ENCODE measurements at places on chromosomes 7 and 10.

DNA sequence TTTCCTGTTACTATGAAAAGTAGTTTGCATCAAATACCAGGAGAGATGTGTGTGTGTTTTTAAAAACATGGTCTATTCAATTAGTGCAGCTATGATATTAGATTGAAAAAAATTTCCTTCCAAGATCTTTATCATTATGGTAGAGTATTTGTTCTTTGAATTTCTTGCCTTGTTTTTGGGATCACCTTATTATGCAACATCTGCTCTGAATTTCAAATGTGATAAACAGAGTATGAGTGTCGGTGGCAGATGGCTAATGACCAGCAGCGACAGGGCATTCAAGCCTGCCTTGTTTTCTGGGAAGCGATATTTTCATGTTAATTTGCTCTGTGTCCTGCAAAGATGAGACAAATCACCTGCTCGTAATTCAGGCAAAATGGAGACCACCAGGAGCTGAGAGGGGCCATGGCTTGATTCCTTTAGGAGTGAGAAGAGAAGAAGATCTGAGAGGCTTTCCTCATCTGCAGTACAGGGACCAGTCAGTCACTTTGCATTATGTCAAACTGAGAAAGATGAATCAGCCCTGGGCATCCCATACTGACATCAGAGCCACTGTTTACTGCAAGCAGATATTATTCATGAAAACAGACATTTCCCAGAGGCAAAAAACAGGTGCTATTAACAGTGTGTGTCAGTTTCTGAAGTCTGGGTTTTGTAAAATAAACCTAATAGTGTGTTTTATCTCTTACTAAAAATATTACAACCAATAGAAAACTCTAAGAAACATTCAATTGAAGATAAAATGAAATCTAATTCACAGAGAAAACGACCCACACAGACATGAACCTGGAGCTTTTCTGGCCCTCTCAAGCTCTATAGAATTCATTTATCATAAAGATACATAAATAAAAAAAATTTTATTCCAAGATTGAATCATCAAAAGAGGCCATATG, 67.6 kb downstream of the CDK6 start:
- DNase-seq = no peak

DNA sequence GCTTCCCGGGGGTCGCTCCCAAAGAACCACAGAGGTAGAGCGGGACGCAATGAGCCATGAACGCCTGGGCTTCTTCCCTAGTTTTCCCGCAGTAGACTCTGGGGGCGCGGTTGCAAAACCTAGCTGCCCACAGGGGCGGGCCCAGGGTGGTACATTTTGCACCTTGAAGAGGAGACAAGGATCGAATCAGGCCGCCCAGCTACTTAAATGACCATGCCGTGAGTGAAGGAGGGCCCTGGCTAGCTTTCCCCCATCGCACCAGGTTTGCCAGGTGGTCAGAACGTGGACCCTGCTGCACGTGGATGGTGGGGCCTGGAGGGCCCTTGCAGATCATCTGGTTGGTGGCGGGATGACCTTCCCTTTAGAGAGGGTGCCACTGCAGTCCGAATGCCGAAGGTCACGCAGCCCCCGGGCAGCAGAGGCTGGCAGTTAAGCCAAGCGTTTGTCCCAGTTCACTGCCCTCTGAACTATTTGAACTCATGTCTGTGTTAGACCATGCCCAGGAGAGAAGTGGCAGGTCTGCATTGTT, 604 bp upstream of the SHTN1 start:
- DNase-seq = no peak

DNA sequence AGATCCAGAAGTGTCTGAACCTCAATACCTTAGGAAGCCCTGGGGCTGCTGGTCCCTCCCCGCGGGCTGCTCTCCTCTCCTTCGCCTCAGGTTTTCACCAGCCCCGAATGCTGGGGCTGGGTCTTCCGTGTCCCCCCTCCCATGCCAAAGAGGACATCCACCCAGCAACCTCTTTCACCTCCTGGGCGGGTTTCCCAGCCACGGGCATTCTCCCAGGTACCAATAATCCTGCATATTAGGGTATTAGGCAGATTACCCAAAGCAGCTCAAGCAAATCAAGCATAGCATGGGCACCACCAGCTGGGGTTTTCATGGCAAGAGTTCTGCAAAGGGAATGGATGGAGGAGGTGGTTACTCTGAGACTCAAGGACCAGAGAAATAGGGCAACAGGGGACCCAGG, 224.4 kb downstream of the KCNMA1 start:
- DNase-seq = no peak

DNA sequence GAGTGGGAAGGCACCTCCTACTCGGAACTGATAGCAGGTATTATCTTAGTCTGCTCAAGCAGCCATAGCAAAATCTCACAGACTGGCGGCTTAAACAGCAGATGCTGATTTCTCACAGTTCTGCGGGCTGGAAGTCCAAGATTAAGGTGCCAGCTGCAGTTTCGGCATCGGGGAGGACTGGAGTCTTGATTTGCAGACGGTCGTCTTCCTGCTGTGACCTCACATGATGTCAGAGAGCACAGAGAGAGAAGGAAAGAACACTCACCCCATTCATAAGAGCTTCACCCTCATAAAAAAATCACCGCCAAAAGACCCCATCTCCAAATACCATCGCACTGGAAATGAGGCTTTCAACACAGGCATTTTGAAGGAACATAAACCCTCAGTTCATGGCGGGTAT, 216.5 kb upstream of the PITRM1 start:
- no peak for DNase-seq

GRCh38 chr7:22563032-22563501, 63.1 kb upstream of the STEAP1B start:
- no peak for DNase-seq

- DNase-seq = no peak
Observed at GRCh38 chr10:82850191-82850590, 975.2 kb downstream of the NRG3 start.

DNA sequence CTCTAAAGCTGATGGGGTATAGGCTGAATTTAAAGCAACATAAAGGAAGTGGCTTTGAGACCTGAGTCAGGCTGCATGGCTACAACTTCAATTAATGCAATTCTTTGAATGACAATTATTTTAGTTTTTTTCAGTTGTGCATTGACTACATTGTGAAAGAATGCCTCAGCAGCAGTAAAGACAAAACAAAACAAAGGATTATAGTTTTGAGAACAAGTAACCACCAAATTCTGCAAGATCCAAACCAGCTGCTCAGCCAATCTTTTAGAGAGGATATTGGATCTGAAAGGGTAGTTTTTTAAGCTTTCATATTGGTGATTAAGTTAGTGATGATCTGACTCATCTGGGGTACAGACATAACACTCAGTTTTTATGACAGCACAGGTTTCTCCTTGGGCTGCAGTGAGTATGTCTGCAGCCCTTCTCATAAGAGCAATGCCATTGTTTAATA, 40.6 kb upstream of the ABCA13 start:
- DNase-seq = peak; percentile 31

GRCh38 chr10:8365935-8366911, 311.7 kb downstream of the GATA3 start:
- no peak for DNase-seq

- DNase-seq = no peak
Observed at GRCh38 chr7:134729895-134730294, 49.5 kb upstream of the CALD1 start.

DNA sequence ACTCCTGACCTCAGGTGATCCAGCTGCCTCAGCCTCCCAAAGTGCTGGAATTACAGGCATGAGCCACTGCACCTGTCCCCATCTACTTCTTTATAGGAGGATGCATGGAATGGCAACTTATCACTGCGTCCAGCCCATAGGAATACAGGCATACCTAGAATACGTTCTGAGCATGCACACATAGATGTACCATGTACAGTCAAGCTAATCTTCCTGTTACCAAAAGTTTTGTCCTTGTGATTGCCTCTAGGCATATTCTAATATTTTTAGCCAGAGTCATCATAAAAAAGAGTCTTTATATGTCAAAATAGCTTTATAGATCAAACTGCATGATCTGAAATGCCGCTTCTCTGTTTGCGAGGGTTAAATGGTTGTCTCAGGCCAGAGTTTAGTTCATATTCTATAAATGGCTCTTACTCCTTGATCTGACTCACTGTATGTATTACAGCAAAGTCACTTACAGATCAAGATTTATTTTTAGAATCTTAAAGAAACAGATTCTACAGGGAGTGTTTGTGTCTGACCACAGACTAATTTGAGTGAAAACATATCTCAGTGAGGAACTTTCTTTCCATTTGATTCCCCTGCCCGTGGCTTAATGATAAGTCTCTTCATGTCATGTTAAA, 210.9 kb downstream of the CREB5 start:
- DNase-seq = peak; percentile 20

DNA sequence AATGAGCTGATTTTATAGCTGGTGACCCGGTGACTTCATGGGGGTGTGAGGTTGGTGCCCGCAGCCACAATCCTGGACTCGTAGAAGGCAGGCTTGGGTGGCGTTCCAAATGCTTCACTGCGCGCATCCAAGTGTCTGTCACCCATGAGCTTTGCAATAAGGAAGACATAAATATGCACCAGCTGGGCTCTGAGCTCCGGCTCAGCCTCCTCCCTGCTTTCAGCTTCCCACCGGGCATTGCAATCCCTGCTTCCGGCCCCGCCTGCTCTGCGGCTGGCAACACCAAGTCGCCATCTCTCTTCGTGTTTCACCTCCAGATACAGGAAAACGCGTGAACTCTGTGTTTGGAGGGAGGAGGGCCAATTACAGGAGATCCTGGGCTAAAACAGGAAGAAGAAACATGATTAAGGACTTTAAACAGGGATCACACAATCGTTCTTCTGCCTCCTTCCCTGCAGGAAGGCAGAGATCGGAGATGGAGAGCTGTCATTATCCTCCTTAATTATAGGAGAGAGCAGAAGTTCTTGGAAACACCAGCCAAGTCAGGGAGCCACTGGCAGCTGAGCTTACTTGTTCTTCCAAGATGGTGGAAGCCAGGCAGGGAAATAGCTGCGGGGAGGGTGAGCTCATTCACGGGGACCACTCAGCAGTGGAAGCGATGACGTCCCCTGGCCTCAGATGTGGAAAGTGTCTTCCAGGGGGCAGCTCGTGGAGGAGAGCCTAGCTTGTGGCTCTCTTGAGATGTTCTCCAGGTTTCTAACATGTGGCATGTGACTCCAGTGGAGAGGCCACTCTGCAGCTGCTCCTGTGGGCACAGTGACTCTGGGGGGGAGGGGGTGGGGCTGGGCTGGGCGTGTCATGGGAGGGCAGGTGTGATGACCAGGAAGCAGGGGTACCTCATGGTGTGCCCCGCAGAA, 134.9 kb downstream of the CAMK1D start:
- DNase-seq = no peak

- no peak for DNase-seq
Observed at GRCh38 chr10:92813979-92814378, 34.3 kb upstream of the EXOC6 start.

GRCh38 chr10:132677473-132678227, 108.3 kb downstream of the NKX6-2 start:
- no peak for DNase-seq

GRCh38 chr10:120005207-120006201, 113.0 kb downstream of the SEC23IP start:
- DNase-seq = no peak

GRCh38 chr7:113394856-113395255, 276.5 kb upstream of the SMIM30 start:
- no peak for DNase-seq

- DNase-seq = no peak
Observed at GRCh38 chr10:13492493-13493180, 36.2 kb downstream of the BEND7 start.

DNA sequence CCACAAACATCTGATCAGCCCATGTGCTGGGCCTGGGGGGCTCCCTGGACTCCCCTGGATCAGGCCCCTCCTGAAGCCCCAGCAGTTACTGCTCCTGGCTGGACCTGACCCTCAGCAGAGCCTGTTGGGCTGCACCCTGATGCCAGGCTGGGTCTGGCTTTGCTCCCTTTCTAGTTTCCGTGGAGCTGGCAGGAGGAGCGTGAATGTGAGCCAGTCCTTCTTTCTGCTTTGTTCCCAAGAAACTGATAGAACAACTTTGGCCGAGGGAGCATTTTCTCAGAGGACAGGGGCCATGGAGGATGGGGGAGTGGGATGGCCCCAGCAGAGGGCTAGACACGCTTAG, 128.2 kb downstream of the NEURL1 start:
- DNase-seq = no peak

GRCh38 chr10:51832652-51833383, 133.4 kb upstream of the CSTF2T start:
- no peak for DNase-seq

GRCh38 chr10:42809676-42810075, 27.1 kb downstream of the BMS1 start:
- DNase-seq = no peak

- DNase-seq = no peak
Observed at GRCh38 chr7:157483971-157484410, 147.2 kb downstream of the DNAJB6 start.

DNA sequence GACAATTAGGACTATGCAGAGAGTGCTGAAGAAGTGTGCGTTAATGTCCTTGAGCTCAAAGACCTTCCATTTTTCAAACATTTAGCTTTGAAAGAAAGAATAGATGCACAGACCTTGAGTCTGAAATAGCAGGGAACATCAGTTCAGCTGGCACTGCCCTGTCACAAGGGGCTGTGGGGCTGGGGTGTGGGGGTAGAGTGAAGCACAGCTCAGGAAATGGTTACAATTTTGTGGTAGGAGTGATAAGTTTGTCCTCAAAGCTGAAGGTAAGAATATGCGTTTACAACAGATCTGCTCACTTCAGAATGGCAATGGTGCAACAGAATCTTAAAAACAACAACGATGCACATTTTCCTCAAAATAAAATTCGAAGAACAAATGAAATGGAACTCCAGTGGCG, 33.6 kb downstream of the SMKR1 start:
- no peak for DNase-seq

- DNase-seq = no peak
Observed at GRCh38 chr10:75008952-75009351, 102.5 kb upstream of the SAMD8 start.

GRCh38 chr7:49425277-49425818, 348.1 kb upstream of the VWC2 start:
- no peak for DNase-seq

DNA sequence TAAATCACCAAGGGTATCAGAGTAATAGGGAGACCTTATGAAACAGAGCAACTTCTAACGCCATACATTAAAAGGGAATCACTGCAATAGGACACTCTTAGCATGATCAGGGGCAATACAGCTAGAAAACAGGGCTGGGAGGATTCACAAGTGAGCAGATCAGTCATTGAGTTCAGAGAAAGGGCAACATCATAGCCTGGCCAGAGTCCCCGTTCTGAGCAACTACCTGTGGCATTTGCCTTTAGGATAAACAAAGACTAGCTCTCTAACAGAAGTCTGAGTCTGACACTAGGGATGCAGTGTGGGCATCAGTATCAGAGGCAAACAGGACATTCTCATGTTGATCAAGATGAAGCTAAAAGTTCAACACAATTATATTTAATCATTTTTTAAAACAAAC, 297.9 kb downstream of the DGKB start:
- DNase-seq = no peak

GRCh38 chr7:39720586-39720985, 97.2 kb downstream of the RALA start:
- no peak for DNase-seq

DNA sequence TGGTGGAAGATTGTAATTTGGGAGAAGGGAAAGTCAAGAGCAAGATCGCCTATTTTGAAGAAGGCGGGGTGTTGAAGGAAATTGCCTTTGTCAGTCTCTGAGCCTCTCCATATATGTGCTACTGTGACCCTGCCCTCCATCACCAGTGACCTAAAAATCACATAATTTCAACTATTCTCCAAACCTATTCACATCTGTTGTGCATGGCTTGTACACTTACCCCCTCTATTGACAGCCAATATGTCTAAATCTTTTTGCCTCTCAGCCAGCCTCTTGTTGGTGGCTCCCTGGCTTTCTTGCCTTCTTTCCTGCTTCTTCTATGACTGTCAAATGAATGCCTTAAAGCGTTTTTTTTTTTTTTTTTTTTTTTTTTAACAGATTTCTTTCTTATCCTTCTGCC, 295.6 kb downstream of the AUTS2 start:
- DNase-seq = no peak

Measured in BJ (cell line).